Bone marrow (tissue), 2 donors: ENCODE measurements at places on chromosomes 6 and 20.

DNA sequence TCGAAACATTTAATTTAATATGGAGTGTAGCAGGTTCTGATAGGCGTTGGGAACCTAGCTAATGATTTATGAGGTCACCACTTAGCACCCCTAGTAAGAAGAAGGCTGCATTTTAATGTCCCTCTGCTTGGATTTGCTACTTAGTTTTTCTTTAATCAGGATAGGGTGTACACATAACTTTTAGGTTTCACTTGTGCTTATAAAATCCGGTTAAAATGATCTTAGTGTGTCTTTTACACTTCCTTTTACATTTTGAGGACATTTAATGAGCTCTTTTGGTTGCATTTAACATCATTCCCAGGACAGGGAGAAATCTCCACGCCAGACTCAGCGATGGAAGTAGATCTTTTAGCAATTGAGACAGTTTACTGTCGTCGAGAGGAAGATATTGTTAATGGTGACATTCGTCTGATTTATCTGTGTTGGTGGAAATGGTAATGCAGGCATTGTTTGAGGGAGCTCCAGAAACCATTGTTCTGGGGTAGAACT, 5.6 kb downstream of the TFAP2A start:
- DNase-seq = no peak

DNA sequence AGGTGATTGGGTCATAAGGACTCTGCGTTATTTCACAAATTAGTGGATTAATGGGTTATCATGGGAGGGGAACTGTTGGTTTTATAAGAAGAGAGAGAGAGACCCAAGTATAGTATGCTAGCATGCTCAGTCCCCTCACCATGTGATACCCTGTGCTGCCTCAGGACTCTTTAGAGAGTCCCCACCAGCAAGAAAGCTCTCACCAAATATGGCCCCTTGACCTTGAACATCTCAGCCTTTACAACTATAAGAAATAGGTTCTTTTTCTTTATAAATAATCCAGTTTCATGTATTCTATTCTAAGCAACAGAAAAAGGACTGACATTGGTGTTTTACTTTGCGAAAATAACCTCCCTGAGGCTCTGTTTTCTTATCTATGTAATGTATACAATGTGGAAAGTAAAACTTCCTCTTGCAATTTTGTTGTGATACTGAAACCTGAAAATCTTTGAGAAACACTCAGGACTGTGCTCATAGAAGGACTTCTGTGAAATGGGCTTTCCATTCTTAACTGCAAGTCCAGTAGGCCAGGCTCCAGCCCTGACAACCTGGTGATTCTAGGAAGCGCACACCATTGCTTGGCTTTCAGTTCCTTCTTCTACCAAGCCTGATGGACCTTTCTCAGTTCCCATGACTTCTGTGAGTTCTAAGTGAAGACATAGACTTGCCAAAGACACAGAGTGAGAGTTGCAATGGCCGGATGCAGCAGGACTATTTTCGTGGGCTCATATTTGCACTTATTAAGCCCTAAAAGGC, 21.9 kb downstream of the SIRPD start:
- no peak for DNase-seq

- DNase-seq = no peak
Observed at GRCh38 chr20:62887860-62888239, 26.2 kb upstream of the TCFL5 start.

DNA sequence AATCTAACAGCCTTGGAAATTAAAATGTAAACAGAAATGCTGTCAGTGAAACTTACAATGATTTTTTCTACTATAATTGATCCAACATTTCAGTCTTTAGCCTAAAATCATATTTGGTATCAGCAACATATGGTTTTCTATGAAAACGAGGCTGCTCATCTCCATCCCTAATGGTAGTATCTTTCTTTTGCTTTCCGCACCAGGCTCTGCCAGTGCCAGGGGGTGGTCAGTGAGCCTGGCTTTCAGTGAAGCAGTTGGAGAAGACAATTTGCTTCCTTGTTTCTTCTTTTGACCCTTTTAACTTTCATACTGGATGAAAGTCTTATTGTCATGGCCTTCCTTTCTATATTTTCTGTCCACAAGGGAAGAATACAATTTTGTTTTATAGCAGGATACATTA, 258.4 kb downstream of the ARID1B start:
- no peak for DNase-seq

DNA sequence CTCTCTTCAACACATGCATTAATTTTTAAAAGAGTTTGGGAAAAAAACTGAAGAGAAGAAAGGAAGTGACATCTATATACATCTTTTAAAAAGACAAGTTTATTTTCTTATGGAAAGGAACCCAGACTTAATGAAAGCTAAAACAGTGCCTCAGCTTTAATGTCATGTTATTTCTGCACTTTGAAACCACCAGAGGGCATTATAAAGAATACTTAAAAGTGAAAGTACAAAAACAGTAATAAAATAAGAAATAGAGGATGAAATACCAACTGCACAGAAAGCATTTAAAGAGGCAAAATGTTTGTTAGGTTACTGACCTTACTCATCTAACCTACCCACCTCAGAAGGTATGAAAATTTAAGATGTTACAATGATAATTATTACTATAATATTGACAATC, 98.8 kb downstream of the HUS1B start:
- no peak for DNase-seq

GRCh38 chr6:33151050-33151449, 41.2 kb downstream of the COL11A2 start:
- DNase-seq = no peak

DNA sequence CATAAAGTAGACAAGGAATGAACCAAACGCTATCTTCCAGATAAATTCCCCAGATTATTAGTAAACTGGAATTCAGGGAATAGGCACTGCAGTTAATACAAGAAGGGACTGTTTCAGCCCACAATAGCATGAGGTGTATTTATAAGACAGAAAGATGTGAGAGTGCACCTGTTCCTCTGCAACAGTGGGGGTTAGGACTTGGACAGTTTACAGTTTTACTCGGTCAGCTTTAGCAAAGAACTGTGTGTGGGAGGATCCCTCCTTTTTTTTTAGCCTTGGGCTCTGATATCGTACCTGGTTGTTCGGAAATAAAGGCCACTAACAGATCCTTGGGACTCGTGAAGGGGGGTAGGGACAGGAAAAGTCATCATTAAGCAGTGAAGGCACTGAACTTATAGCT, 2.0 kb upstream of the MYLIP start:
- no peak for DNase-seq

- no peak for DNase-seq
Observed at GRCh38 chr6:169763881-169764280, 12.5 kb downstream of the ERMARD start.

- DNase-seq = no peak
Observed at GRCh38 chr20:4102381-4102780, 87.0 kb upstream of the RNF24 start.

- DNase-seq = no peak
Observed at GRCh38 chr6:24919056-24919892, 16.5 kb downstream of the RIPOR2 start.

GRCh38 chr6:43835872-43836419, 65.9 kb downstream of the VEGFA start:
- no peak for DNase-seq

DNA sequence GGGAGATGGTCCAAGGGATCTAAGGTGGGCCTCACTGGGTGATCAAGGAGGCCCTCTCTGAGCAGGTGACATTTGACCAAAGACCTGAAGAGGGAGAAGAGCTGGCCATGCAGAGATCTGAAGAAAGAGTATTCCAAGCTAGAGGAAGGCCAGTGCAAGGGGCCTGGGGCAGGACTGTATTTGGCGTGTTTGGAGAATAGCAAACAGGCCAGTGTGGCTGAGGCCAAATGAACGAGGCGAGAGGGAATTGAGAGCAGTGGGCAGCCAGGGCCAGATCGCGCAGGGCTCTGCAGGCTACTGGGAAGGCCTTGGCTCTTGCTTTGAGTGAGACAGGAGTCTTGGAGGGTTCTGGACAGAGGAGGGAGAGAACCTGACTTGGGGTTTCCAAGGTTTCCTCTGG, 9.3 kb downstream of the NOL4L start:
- no peak for DNase-seq

DNA sequence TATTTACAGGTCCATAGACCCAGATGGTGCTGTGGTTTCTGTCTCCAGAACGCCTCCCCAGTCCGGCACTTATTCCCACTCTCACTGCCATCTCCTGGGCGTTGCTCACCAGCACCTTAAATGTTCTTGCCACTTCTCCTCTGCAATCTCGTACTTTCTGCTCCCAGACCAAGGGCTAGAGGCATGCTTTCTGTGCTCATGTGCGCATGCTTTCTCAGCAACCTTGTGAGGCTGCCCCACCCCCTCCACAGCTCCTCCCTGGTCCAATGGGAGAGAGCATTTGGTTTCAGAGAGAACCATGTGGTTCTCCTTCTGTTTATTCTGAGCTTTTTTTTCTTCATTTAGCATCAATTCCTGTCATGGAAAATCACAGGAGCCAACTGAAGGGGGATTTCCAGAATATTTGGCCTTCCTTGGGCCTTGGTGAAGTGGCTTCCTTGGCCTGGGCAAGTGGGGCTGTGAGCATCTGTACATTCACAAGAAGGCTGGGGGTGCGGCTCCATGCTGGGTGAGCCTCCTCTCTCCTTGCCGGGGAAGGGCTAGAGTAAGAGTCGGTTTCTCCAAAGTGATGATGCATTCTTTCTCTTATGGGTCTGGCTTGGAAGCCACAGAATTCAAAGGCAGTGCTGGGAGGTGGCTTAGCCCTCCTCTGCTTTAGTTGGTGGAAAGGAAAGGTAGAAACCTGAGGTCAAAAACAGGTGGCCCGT, 66.6 kb downstream of the PHACTR3 start:
- no peak for DNase-seq

GRCh38 chr6:167210375-167211294, 52.9 kb upstream of the GPR31 start:
- no peak for DNase-seq

DNA sequence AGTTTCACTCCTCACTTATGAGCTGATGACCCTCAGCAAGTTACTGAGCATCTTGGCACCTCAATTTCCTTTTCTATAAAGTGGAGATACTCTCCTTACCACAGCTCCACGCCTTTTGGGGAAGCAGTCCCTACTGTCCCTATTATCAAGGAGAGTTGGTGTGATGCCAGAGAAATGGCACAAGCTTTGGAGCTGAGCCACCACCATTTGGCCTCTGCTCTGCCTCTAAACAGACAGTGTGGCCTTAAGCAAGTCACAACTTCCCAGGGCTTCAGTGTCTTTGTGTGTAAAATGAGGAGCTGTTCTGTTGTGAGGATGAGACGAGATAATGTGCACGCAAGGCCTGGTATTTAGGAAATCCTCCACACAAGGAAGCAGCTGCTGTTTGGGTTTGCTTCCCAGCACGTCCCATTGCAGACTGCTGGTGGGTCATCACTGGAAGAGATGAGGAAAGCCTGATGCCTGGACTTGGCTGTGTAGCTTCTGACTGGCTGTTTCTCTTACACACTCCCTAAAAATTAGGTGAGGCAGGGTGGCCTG, 18.5 kb downstream of the NSFL1C start:
- no peak for DNase-seq

GRCh38 chr6:107538856-107539387, 49.0 kb downstream of the SOBP start:
- no peak for DNase-seq

DNA sequence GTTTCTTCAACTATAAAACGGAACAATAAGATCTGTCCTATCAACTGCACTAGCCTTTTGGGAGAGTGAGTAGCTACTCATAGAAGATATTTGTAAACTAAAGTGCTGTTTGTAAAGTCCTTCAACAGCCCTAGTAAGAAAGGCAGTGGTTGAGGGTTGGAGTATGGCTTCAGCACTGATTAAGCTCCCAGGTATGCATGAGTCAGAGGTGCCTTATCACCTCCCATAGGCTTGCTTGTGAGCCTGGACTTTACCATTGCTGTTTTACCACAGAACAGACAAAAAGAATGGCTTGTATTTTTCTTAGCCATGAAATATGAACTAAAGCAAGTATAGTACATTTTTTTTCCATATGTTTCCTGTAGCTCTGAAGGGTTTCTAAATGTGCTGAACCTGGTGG, 44.1 kb downstream of the SAMD3 start:
- DNase-seq = no peak

DNA sequence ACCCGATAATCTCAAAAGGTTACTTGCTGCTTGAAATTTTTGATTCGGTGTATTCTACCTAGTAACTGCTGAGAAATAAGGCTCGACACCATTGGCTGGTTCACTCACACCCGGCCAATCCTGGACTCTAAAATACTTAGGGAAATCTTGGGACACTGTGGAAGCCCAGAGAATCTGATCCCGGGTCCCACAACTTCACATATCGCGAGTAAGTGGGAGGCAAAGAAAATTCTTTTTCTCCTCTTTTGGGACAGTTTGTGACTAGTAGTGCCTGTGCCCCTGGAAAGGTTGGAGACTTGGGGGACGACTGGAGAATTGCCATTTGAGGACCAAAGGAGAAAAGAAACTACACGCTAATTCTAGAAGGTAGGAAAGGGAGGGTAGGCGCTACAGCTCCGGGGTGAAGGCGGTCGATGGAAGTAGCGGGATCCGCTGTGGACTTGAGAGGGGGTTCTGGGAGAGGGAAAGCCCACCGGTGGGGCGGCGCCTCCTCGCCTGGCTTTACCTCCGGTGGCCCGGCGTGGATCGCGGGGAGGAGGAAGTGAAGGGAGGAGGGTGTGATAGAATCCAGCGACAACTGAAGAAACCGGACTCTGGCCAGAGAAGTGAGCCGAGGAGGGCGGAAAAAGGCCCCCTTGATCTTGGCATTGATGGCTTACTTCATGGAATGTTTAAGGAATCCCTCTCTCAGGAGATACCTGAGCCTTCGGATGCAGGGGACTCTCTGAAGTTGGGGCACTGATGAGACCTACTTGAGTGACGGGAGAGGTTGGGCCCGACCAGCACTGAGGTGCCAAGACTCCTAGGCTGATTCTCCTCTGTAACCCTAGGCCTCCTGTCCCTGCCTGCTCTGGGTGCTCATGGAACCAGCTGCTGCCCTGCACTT, 18.8 kb upstream of the BTN3A3 start:
- peak; percentile 28 for DNase-seq

DNA sequence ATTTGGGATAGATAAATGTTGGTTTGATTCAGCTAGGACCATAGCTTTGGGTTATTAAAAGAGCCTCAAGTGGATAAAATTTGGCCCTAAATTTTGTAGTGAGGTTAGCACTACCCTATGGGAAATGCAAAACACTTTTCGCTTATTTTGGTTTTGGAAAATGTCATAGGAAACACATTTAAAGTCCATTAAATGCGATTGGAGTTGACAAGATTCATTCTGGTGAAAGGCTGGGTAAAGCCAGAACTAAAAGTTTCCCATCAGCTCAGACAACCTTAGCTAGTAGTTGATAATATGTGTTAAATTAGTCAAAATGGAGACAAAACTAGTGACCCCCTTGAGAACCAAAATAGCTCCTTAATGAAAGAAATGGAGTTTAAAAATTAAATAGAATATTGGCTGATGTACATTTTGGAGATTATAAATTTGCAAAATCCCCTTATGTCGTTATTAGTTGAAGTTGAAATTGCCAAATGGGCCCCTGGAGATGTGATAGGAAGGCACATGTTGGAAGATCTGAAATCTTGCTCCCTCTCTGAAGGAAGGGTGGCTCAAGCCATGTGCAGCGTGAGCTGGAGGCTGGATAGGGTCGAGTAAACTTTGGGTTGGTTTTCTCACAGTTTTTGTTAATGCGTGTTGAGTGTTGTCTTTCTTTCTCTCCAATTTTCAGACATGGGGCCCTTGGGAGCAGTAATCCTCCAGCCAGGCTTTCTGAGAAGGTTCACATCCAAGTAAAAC, 72.8 kb downstream of the CD83 start:
- no peak for DNase-seq
